Muscle of leg (tissue), 16 donors: ENCODE measurements at places on chromosomes 1 and 21. TPM values are rescaled to one million over a fixed set of nuclear protein-coding genes. Genes with fewer than 3 reads are reported as not detected.

Gene ACTL8
- polyA plus RNA-seq, result not detected

Gene GUCA2B
- polyA plus RNA-seq, result not detected

Gene LEFTY1
- 0.41 TPM for polyA plus RNA-seq

Gene TRABD2B
- polyA plus RNA-seq, result 4.4 TPM

Gene PTPN22
- 0.20 TPM for polyA plus RNA-seq

Gene SH3BGR
- 137 TPM for polyA plus RNA-seq

Gene PRAMEF7
- not detected for polyA plus RNA-seq

Gene TRIM45
- polyA plus RNA-seq, result 18.9 TPM

Gene KIF2C
- 12.9 TPM for polyA plus RNA-seq

Gene TNFRSF25
- polyA plus RNA-seq, result 13.3 TPM

Gene HES3
- not detected for polyA plus RNA-seq

Gene PKLR
- polyA plus RNA-seq, result 0.26 TPM

Gene ZMYND12
- polyA plus RNA-seq, result 0.86 TPM

Gene FMO4
- 4.9 TPM for polyA plus RNA-seq

Gene PTPRU
- 13.1 TPM for polyA plus RNA-seq

Gene SLC6A9
- 3.1 TPM for polyA plus RNA-seq

Gene ASCL5
- 0.40 TPM for polyA plus RNA-seq

Gene TBX19
- polyA plus RNA-seq, result 1.2 TPM

Gene BRDT
- polyA plus RNA-seq, result 0.23 TPM

Gene AMY1A
- polyA plus RNA-seq, result not detected

Gene SLC25A34
- 6.4 TPM for polyA plus RNA-seq

Gene S100A4
- 188 TPM for polyA plus RNA-seq

Gene PPCS
- 39.4 TPM for polyA plus RNA-seq

Gene KCNC4
- 6.5 TPM for polyA plus RNA-seq

Gene SYPL2
- polyA plus RNA-seq, result 195 TPM

Gene TLR5
- polyA plus RNA-seq, result 4.3 TPM

Gene RHD
- 0.73 TPM for polyA plus RNA-seq

Gene IVL
- not detected for polyA plus RNA-seq

Gene CLDN17
- not detected for polyA plus RNA-seq

Gene NTNG1
- 16.3 TPM for polyA plus RNA-seq

Gene CITED4
- 2.7 TPM for polyA plus RNA-seq

Gene SPRR5
- not detected for polyA plus RNA-seq

Gene UBIAD1
- 13.9 TPM for polyA plus RNA-seq

Gene TMEM234
- 10.7 TPM for polyA plus RNA-seq

Gene GMEB1
- 9.9 TPM for polyA plus RNA-seq

Gene RNU1-1
- not detected for polyA plus RNA-seq

Gene OLFM3
- 0.60 TPM for polyA plus RNA-seq

Gene OR6K3
- not detected for polyA plus RNA-seq

Gene BRINP3
- polyA plus RNA-seq, result 2.9 TPM

Gene LENEP
- not detected for polyA plus RNA-seq

Gene PLA2G2F
- polyA plus RNA-seq, result not detected

Gene IGSF21
- polyA plus RNA-seq, result 0.48 TPM

Gene SELENOF
- polyA plus RNA-seq, result 138 TPM

Gene NTRK1
- 0.41 TPM for polyA plus RNA-seq

Gene RGS8
- 0.05 TPM for polyA plus RNA-seq

Gene SERPINC1
- polyA plus RNA-seq, result 0.33 TPM

Gene SLC1A7
- polyA plus RNA-seq, result 0.41 TPM

Gene UTS2
- polyA plus RNA-seq, result not detected

Gene S100A3
- polyA plus RNA-seq, result 0.66 TPM

Gene PDXK
- polyA plus RNA-seq, result 20.9 TPM

Gene PTPN14
- 17.1 TPM for polyA plus RNA-seq

Gene MEX3A
- polyA plus RNA-seq, result 31.9 TPM

Gene MYOG
- 476 TPM for polyA plus RNA-seq

Gene BTBD8
- 1.9 TPM for polyA plus RNA-seq

Gene MIXL1
- polyA plus RNA-seq, result 0.54 TPM

Gene HSD3B1
- not detected for polyA plus RNA-seq

Gene CD53
- 7.6 TPM for polyA plus RNA-seq

Gene RCC1
- polyA plus RNA-seq, result 35.6 TPM

Gene CD101
- polyA plus RNA-seq, result 5.9 TPM

Gene FCRL4
- polyA plus RNA-seq, result not detected
